NCI-H2227 treated with DMSO at 0.1 percent for 48 hours (cell line): ENCODE measurements at places on chromosomes 3 and 15.
A peak's percentile ranks its signal among the peaks of the same experiment; 100 is the strongest.

GRCh38 chr3:26712211-26713026, 89.8 kb downstream of the LRRC3B start:
- no peak for DNase-seq

- DNase-seq, result no peak
These were observed 183.5 kb downstream of the TJP1 start for GRCh38 chr15:29638781-29639180.

DNA sequence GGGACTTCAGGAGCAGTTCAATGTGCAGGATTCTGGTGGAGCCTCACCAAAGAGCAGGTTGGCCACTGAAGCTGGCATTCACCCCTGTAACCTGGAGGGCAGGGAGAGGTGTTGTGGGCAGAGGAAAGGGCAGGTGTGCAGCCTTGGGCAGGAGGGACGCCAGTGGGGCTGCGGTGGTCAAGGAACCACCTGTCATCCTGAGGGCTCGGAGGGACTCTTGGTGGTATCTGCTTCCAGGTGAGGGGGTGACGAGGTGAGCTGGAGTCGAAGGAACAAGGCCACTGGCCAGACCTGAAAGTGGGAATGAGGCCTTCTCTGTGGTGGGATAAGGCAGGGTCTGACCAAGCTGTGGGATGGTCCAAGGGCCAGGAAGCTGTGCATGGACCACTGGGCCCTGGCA, 269.5 kb downstream of the PLCL2 start:
- no peak for DNase-seq

DNA sequence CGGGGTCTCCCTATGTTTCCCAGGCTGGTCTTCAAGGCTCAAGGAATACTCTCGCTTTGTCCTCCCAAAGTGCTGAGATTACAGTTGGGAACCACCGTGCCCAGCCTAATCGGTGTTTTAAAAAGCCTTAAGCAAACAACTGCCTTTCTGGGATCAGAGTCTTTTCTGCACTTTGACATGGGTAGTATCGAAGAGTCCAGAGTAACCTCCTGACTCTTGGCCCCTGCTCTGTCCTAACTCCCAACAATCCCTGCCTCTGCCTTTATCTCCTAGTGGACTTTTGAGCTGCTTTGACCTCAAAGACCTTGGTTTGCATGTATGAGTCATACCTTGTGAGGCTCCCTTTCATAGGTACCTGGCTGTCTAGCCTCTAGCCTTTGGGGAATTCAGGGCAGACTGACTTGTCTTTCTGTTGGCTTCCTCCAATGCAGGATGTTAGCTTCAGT, 21.0 kb upstream of the HACD2 start:
- no peak for DNase-seq

GRCh38 chr3:193229851-193230420, 11.1 kb upstream of the PLAAT1 start:
- DNase-seq, result no peak

GRCh38 chr3:88785841-88786240, 321.6 kb upstream of the EPHA3 start:
- no peak for DNase-seq

DNA sequence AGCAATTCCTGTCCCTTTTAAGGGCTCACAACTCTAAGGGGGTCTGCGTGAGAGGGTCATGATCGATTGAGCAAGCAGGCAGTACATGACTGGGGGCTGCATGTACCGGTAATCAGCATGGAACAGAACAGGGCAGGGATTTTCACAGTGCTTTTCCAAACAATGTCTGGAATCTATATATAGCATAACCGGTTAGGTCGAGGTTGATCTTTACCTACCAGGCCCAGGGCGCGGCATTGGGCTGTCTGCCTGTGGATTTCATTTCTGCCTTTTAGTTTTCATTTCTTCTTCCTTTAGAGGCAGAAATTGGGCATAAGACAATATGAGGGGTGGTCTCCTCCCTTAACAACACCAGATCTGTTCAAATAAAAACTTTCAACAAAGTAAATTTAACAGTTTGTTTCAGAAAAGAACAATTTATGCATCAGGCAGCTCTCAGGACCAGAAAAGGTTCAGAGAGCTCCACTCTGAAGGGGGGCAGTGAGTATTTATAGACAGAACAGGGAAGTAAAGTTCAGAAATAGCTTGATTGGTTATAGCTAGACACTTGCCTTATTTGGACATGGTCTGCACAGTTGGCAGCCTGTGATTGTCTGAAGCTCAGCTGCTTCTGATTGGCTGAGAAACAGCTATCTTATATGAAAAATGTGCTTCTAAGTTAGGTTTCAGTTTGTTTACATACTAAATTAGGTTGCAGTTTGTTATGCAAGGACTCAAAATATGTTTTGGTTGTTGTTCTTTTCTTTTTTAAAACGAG, 17.2 kb upstream of the B4GALT4 start:
- DNase-seq, result no peak

DNA sequence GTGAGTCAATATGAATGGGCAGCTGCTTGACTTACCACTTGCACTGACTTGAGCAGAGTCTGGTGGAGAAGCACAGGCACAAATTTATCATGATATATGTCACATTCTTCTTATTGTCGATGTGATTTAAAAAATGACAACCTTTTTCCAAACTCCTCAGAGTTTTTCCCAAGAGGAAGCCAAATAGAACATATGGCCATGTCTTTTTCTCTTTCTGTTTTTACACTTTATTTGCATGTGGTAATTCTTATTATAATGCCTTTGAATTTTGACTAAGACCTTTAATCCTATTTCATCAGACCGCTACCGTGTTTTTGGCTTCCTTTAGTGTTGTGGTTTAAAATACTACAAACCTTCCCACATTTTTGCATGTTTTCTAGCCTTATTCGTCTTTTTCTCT, 666.2 kb downstream of the PDCD6IP start:
- no peak for DNase-seq

DNA sequence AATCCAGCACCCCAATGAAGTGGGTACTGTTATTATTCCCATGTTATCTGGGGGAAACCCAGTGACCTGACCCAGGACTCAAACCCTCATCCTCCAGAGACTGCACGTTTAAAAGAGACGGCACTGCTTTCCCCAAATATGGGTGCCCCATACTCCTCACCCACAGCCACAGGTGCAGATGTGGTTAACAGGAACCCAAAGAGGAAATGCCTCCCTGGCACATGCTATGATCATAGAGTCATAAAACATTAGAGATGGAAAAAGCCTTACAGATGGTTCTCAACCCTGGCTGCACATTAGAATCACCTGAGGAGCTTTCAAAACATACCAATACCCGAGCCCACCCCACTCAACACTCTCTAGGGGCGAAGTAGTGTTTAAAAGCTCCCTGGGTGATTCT, 111.5 kb downstream of the SEMA5B start:
- no peak for DNase-seq

DNA sequence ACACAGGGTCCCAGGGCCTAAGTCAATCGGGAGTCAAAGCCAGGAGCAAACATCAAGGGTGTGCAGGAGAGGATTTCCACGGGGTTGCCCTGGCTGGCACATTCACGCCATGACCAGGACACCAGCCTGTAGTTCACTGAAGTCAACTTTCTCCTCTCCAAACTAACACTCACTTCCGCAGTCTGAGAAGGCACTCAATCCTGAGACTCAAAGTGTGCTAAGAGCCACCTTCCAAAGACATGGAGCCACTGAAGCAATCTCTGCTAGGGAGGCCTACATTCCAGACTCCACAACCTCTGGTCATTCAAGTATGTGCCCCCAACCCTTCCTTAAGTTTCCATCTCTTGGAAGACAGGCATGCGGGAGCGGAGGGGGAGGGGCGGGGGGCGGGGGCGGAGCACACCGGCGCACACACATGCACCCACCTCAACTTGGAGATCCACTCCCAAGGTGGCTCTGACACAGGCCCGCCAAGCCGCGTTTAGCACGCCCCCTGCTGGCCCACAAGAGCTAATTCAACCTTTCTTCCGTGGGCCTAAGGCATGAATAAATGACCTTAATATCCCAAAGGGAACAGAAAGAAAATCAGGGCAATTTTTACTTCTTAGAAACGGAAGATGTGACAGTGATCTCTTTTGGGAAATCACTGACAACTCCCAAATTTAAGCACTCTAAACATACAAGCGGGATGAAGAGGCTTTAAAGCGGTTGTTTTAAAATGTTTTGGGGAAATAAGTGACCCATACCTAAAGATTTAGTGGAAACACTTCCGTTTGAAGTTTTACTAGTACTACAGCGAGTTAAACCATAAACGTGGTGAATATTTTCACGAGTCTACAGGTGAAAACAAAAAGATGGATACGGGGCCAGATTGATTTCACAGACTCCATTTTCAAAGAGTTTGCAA, 162.5 kb upstream of the CHRNA7 start:
- peak; percentile 46 for DNase-seq

DNA sequence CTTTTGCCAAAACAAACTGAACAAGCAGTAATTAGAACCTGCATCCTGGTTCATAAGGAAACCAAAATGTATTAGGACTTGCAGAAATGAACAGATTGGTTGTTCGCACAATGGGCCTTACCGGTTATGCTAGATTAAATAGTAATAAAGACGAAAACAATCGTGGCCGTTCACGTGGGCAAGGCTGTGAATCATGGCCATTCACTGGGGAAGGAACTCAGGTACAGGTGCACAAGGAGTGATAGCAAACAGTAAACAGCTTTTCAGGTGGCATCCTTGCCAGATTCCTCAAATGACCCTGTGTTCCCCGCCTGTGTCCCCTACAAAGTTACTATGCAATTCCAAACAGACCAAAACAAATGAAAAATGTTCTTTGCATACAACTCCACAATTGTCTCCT, 8.2 kb downstream of the LRIG1 start:
- no peak for DNase-seq

GRCh38 chr3:38561746-38562466, 65.8 kb downstream of the EXOG start:
- DNase-seq, result no peak

DNA sequence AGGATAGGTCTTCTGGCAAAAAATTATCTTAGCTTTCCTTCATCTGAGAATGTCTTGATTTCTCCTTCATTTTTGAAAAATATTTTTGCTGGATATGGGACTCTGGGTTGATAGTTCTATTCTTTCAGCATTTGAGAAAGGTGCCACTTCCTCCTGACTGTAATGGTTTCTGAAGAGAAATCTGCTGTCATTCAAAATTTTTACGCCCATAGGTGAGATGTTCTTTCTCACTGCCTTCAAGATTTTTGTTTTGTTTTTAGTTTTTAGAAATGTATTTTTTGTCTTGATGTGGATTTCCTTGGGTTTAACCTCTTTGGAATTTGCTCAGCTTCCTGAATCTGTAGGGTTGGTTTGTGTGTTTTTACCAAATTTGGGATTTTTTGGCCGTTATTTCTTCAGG, 37.1 kb upstream of the ATP2B2 start:
- no peak for DNase-seq

DNA sequence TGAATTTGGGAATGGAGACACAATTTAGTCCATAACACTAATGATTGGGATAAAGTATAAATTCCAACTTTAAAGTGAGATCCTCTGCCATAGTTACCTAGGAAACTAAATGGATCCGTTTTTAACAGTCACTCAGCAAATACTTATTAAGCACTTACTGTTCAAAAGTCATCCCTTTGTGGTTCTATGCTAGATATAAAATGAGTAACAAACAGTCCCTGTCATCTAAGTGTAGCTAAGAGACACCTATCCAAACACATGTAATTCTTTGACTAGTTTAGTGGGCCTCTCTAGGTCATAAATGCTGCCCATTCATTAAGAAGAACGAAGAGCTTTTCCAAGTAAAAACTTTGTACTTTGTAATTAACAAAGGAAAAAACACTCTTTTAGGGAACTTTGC, 244.2 kb upstream of the CDIN1 start:
- DNase-seq, result no peak
